GF-D8 (cell line): ENCODE measurements at places on chromosomes 12 and 14.
A peak's percentile ranks its signal among the peaks of the same experiment; 100 is the strongest.

- no peak for DNase-seq
Observed at GRCh38 chr14:54353266-54353665, 43.5 kb upstream of the CDKN3 start.

DNA sequence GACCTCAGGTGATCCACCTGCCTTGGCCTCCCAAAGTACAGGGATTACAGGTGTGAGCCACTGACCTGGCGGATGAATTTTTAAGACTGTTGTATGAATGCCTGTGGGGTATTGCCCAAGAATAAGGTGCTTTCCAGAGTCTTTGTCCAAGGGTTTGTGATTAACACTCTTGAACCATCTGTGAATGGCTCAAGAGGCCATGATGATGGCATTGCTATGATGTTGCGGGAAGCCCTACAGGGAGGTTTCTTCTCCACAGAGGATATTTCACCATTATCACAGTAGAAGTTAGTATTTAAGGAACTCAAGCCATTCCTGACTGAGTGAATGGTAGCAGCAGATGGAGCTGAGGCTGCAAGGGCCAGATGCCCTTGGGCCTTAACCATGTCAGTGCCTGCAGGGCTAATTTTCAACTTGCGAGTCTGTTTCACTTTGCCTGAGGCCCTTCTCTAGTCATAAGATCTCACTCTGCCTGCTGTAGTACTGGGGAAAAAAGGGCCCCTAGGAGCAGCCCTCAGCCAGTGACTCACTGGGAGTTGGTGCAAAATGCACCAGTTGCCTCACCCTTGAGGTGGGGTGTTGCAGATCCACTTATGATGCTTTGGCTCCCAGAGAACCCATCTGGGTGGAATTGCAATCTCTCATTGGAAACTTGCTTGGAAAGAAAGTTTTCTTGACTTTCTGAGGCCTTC, 108.6 kb upstream of the FLRT2 start:
- no peak for DNase-seq

DNA sequence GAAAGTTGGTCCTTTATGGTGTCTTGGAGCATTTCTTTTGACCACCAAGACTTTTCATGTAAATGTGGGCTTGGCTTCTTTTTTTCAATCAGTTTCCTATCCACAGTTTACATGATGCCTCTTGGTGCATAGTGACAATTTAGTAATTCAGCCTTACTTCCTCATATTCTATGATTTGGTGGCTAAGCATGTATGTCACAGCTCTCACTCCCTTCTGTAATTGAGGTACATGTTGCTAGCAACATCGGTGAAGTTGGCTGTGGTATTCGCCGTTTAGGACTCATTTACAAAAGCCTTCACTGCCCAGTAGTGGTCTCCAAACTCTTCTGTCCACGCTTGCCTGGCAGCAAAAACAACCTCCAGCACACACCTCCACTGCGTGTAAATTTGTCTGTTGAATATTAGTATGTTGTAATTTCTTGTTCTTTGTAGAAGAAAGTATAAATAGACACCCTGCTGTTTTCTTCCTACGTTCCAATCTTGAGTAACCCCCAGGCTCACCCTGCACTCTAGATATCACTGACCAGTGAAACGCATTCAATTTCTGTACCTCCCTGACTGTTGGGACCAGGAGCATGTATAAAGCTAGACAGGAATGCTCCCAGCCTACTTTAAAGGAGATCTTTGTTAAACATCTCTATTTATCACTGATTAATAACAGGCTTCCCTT, 90.4 kb downstream of the PPP2R5C start:
- peak; percentile 42 for DNase-seq

DNA sequence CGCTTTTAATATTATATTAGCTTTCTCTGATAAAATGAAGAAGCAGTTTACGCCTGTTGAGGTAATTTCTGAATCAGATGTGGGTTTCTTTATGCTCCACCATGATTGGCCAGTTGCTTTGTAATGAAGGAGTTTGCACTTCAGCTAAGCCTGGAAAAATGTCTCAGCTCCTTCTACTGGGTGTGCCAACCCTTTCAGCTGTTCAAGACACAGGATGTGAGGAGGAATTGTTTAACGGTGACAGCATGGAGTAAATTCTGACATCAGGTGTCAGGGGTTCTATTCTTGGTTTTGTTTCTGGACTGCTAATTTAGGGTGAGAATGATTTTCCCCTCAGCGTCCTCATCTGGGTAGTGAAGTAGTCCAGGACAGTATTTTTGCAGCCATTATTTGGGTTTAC, 43.5 kb downstream of the FLRT2 start:
- no peak for DNase-seq

DNA sequence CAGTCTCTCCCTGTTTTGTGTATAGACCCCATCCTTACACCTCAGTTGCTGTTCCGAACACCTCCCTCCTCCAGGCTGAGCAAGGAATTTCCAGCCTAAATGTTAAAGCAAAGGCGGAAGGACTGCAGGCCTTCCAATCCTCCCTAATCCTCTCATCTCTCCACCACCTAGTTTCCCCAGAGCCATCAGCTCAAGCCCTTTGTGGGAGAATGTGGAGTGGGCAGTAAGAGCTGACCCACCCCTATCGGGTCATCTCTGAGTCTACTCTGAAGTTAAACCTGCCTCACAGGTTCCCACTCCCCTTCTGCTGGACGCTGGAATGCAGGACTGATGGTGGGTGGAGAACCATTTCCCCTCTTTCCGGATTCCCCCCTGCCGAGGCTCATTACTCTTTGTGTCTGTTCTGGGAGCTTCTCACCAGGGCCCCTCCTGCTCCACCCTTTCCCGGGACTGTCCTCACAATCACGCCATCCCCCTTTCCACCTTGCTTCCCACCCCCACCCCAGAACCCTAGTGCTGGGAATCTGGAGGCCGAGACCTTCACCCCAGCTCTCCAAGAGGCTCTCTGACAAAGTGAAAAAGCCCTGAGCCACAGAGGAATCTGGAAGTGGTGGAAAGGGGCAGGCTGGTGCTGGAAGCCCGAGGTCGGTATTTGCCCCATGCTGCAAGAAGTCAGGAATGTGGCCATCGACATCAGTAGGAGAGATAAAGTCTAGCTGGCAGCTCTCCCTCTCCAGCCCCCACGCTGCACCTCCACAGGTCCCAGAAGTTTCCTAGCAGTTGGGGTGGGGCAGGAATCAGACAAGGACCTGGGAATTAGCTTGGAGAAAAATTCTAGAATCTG, 3.3 kb upstream of the KRT18 start:
- DNase-seq = no peak

DNA sequence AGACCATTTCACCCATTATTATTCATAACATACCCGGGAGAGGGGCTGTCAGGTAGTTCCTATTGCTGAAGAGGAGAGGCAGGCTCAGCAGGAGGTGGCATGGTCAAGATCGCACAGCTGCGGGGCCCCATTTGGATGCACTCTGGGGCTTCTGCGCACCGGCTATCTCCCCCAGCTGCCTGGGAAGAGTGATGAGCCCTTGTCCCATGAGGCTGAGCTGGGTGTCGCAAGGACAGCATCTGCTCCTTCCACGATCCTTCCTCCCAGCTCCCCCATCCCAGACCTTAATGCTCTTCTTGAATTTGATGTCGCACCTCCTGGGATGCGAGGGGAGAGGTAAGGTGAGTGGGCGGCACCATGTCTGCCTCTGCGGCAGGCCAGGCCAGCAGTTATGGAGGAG, 62.6 kb downstream of the SLC24A4 start:
- no peak for DNase-seq

DNA sequence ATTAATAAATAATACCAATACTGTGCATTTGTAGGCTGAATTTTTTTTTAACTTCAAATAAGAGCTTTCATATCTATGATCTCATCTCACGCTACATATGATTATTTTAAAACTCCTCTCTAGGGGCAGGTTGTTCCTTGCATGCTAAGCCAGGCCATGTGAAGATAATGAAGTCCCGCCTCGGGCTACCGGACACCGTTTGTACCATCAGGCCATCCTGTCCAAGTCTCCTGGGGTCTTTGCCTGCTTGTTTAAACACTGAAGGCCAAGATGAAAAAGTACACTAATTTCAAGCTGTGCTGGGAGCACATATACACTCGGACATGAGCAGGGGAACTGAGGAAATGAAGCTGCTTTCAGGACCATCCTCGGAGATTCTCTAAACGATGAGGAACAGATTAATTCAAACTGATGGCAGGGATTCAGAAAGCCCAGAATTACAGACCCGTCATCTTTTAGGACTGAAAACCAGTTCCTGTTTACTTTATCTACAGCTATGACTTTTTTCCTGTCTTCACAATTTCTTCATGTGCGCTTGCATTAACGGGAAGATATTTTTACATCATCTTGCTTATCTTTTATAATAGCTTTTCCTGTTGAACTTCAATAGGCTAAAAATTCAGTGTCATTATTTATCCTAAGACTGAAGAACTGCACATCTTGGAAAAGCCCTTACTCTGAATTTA, 6.3 kb upstream of the ABHD12B start:
- DNase-seq = peak; percentile 48

DNA sequence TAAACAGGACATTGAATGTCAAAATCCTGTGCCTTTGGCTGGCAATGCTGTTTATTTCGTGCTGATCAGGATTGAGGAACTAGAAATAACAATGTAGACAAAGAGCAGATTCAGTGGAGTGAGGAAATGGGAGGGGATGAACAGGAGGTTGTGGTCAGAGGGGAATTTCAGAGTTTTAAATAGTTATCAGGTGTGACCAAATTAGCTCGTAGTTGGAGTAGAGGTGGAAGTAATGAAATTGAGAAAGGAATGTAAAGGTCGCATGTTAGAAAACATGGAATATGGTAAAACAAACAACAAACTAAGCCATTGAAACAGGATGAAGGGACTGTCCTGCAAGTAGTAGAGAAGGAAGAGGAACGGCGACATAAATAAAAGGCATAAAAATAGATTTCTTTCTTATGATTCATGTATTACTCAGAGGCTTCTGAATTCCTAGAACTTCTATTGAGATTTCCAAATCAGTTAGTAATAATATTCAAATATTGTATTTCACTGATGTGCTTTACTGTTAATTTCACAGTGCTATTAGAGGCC, 9.5 kb upstream of the SAV1 start:
- peak; percentile 15 for DNase-seq

GRCh38 chr14:77965919-77966435, 166.1 kb downstream of the ADCK1 start:
- peak; percentile 77 for DNase-seq

DNA sequence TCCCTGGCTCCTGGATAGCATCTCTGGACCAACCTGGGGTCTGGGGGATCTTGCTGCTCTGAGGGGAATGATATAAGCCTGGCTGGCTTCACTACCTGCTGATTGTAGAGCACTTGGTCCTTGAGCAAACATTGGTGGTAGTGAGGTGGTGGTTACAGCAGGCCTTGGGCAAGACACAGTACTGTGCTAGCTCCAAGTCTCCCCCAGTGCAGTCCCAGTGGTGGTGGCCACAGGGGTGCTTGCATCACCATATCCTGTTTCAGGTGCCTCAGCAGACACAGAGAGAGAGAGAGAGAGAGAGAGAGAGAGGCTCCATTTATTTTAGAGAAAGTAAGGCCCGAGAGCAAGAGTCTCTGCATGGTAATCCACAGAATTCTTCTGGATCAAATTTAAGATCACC, 186.3 kb downstream of the MYRFL start:
- DNase-seq = no peak

GRCh38 chr12:54294152-54294952, 6.5 kb downstream of the NFE2 start:
- DNase-seq = no peak

DNA sequence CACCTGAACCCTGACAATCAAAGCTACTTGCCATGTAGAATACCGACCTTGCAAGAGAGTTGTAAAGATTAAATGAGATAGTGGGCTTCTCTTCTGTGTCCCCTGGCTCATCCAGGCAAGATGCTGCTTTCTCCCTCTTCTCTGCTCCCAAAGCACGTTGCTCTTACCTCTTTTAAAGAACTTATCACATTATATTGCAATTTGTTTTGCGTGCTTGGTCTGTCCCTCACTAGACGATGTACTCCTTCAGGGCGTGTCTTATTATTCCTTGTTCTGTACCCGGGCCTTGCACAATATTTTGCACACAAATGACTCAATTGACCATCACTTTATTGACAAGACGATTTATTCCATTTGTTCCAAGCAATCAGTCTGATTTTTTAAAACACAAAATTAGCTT, 3.3 kb downstream of the DCN start:
- no peak for DNase-seq

DNA sequence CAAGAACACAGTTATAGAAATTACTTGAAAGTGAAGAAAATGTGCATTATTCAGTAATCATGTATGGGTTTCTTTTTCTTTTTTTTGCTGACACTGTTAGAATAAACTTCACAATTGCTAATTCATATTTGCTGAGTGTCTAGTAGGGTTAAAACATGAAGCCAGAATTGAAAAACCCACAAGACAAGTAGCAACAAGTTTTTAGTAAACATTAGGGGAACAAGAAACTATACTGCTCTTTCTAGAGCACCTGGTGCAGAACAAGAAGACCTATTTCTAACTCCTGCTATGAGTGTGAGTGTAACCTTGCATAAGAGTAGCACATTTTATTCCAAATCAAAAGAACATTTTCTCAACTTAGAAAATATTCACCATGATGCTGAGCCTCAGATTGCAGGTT, 83.2 kb downstream of the ITPR2 start:
- no peak for DNase-seq

GRCh38 chr12:114393569-114393968, 12.4 kb downstream of the TBX5 start:
- no peak for DNase-seq

DNA sequence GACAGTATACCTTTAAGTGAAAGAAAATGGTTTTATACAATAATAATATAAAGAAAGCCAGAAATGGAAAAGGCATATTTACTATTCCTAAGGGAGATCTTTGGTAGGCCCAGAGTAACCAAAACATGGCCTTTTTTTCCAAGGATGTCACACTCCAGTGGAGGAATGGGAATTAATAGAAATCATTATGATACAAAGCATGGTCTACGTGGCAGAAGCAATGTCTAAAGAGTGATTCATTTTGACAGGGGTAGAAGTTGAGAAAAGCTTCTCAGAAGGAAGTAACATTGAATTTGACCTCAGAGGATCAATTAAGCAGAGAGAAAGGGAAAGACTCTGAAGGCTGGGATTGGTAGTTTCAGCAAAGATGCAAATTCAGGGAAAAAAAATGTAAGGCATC, 208.6 kb downstream of the BTG1 start:
- no peak for DNase-seq
